ENCODE measurements at places on chromosomes 5 and 9.

DNA sequence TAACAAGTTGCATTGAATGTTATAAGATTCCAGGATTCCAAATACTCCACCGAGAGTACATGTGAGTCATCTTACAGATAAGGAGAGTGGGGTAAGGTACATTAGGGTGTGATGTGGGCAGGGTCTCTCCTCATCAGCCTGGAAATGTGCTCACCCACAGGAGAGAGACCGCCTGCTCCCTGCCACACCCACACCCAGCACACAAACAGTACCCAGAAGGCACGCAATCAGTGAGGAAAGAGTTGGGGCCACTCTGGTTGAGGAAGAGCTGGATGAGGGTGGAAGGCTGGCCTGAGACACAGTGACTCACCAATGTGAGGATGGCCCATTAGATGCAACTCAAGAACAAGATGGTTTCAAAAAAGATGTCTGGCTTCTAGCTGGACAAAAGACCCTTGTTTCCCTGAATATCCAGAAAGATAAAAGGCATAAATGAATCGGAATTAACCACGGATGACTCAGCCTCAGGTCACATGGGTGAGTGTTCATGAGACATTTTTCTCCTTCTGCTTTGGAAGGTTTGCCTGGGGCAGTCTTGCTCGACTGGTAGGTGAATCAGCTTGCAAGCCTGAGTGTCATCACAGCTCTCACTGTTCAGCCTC lies 51.1 kb upstream of the LHFPL2 start:
- no peak for DNase-seq

DNA sequence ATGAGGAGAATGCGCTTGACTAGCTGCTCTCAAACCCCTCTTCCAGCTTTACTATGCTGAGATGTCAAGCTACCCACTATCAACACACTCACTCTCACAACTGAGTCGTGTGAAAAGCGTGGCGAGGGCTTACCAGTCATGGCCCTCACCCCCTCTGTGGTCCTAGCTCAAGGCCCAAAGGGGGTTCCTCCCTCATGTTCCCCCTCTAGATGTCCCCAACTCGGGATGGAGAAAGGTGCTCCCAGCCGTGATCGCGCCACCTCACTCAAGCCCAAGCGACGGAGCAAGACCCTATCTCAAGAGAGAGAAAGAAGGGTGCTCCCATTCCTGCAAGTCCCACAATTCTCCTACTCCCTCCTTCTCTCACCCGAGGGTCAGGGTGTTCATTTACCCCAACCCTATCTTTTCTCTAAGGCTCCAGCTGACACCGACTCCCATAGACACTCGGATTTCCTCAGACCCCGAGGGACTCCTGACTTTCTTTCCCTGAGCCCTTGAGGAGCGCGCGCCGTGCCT lies 559 bp downstream of the SLC38A9 start:
- no peak for DNase-seq

- DNase-seq, result no peak
These were observed 3.8 kb upstream of the DMRT3 start for GRCh38 chr9:972501-973294.

GRCh38 chr9:112856843-112857242 lies 33.8 kb downstream of the SLC46A2 start:
- DNase-seq, result no peak

- no peak for DNase-seq
These were observed 12.4 kb downstream of the TNFAIP8 start for GRCh38 chr5:119368238-119368630.

- DNase-seq, result no peak
These were observed 175.1 kb downstream of the PCSK1 start for GRCh38 chr5:96257904-96258303.

DNA sequence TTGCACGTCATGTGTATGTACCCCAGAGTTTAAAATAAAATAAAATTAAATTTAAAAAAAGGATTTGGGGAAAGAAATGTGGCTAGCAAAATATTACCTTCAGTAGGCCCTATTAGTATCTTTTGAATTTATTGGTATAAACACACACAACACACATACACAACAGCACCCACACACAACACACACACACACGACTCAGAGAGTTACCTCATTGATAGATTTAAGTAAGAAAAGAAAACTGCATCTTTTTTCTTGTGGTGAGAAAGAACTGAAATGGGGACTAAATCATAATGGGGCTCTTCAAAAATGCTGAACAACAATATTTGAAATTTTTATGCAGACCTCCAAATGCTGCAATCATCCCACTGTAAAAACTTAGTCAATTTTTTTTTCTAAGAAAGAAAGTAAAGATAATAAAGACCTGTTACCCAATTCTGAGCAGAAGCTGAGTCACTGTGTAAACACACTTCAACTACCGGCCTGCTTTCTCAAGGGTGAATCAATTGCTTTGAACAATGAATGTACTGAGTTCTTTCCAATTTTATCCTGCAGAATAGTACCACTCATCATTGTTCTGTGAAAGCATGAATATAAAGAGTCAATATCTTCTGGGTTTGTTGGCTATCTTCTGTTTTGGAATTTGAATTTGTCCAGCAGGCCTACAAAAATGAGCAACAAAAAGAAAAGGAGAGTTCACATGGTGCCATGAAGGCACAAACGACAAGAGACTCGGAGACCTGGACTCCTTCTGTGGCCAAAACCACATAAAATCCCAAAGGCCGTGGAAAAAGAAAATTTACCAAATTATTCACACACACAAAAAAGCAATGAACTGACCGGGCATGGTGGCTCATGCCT lies 57.9 kb upstream of the CCNG1 start:
- DNase-seq, result no peak

DNA sequence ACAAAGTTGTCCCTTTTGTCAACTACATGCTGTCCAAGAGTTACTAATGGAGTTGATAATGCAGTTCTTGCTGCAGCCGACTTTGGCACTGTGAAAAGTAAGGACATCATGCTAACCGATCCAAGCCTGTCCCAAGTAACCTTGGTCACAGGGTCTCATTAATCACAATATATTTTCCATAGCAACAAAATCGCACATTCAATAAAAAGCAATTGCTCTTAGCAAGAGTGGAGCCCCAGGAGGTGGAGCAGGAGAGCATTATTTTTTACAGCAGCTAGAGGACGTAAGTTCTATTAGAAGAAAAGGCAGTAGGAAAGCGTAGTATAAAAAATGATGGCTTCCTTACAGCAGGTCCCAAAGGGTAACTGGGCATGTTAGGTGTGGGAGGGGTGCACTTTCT lies 570.3 kb downstream of the EBF1 start:
- DNase-seq, result no peak

DNA sequence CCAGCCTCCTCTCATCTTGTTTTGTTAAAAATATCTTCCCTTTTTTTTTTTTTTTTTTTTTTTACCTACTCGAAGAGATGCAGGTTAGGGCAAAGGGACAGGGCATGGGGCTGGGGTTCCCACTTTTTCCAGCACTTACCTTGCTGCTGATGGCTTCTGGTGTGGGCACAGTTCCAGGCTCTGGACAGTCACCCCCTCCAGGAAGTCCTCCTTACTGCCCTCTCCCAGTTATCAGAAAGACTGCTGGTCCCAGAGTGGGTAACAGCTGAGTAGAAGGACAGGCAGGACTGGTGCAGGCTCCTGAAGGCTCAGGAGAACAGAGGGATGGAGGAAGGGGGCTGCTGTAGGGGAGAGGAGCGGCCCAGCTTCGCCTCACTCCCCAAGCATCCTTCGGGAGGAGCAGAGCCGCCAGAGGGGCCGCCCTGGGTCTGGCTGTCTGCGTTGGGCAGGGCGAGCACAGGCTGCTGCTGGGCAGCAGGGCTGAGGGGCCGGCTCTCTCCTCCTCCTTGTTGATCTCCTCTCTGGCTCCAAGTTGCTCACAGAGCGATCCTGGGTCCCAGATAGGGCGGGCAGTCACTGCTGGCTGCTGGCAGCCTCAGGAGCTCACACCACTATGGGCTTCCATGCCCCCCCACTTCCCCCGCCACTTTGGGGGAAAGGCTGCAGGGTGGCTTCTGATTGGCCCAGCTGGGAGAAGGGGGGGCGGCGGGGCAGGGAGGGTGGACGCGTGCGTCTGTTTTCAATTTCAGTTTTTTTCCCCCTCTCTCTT lies at the start of gene PDGFRB:
Gene PDGFRB (minus strand): TSS at position 588 of the 769 bp plus-strand sequence. CDS start 18,798 bp downstream, outside the sequence.
- DNase-seq, result peak; percentile 25

- DNase-seq, result no peak
These were observed 846 bp upstream of the TRAF1 start for GRCh38 chr9:120927269-120928014.

GRCh38 chr9:89466451-89467277 lies 31.2 kb downstream of the SEMA4D start:
- DNase-seq, result no peak

- no peak for DNase-seq
These were observed 711 bp downstream of the PGGT1B start for GRCh38 chr5:115262011-115262320.

- no peak for DNase-seq
These were observed 256.5 kb upstream of the MVB12B start for GRCh38 chr9:126070058-126070655.

GRCh38 chr9:99778308-99778707 lies 43.4 kb upstream of the NR4A3 start:
- no peak for DNase-seq

- DNase-seq, result no peak
These were observed 29.3 kb upstream of the WWC1 start for GRCh38 chr5:168262042-168262743.

DNA sequence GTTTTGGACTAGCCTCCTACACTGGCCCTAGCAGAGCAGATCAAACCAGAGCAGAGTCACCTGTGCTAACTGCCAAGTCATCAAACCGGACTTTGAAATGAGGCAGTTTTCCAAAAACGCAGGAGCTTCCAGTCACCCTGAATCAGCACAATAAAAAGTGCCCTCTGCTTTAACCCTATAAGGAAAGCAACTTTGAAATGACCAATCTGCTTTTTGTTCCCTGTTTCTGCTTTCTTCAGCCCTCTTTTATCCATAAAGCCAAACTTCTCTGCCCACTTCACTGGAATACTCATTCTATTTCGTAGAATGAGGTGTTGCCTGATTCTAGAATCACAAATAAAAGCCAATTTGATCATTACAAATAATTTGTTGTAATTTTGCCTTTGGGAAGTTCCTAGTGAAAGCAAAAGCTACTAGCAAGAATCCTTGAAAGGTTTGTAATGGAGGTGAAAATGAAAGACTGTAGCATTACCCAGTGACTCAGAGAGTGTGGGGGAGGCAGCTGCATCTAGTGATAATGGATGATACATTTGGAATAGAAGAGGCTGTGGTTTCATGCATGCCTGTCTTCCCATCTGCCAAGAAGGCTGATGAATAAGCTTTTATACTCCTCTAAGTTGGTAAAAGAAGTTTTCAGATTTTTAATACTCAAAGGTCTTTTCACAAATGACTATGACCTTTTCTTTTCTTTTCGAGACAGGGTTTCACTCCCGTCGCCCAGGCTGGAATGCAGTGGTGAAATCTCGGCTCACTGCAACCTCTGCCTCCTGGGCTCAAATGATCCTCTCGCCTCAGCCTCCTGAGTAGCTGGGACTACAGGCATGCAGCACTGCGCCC lies 14.9 kb downstream of the SPAAR start:
- no peak for DNase-seq

DNA sequence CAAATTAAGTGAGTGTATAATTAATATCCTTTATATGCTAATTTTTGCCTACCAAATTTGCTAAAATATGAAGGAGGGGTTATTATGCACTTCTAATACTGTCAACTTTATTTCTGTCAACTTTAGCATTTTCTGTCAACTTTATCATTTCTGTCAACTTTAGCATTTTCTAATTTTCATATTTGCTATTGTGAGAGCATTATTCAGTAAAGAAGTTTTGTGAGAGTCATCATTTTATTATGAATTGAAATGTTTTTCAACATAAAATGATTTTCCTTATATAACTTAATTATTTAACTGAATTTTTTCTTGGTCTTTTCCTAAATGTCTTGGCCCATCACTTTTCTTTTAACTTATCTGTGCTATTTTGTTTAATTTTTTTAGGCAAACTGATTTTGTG lies 58.2 kb downstream of the FBXO4 start:
- DNase-seq, result no peak

DNA sequence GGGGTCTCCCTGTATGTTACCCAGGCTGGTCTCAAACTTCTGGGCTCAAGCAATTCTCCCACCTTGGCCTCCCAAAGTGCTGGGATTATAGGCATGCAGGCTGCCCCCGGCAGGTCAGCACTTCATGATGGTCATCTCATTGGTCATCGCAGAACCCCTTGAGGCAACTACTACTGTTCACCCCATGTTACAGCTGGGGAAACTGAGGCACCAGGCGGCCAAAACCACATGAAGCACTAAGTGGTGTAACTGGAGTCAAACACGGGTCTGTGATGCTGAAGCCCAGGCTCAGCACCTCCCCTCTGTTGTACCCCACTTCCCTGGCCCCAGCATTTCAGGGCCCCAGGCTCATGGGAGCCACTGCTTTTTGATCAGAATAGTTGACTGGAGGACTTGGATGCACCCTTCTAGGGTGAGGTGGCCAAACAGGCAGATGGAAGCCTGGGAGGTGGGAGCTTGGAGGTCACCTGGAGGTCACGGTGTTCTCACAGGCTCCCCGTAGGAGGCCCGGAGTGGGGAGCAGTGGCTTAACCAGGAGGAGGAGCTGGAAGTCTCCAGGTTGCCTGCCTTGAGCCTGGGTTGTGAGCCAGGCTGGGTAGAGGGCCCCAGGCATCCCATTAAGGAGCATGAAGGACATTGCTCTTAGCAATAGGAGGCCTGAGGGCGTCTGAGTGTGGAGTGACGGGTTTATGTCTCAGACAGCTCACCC lies 57.3 kb upstream of the RPL26L1 start:
- DNase-seq, result no peak

DNA sequence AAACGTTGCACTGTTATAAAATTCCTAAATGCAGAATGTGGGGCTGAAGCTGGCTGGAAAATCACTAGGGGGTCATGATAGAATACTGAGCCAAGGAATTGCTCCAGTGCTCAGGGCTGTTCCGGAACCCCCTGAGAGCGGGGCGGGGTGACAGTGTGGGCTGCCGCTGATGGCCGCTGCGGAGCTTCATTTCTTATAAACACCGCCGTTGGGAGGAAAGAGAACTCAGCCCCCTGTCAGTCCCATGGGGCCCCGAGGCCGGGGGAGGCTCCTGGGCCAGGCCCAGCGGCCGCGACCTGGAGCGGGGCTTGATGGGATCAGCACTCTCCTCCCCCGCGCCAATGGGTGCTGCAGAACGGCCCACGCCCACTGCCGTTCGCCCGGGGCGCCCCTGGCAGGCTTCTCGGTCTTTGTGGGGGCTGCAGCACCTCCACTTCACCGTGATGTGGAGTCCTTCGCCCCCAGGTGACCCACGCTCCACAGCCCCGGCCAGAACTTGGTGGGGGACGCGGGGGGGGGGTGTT lies 5.2 kb upstream of the IRF1 start:
- no peak for DNase-seq

DNA sequence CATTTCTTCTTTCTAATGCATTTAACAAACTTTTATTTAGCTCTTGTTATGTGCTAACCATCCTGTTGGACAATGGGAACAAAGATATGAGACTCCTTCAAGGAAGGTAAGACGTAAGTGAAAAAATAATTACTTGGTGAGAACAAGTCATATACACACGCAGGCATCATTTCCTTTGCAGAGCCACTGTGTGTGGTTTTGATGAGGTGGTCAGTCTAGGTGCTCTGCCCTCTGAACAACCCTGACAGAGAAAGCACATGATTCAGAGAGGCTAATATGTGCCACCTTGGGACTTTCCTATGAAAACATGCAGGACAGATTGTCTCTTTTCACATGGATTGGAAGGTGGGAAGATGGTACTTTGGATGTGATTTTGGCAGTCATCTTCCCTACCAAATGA lies 1162.5 kb upstream of the DMAC1 start:
- no peak for DNase-seq
